ENCODE measurements at places on chromosomes 2 and 18.

DNA sequence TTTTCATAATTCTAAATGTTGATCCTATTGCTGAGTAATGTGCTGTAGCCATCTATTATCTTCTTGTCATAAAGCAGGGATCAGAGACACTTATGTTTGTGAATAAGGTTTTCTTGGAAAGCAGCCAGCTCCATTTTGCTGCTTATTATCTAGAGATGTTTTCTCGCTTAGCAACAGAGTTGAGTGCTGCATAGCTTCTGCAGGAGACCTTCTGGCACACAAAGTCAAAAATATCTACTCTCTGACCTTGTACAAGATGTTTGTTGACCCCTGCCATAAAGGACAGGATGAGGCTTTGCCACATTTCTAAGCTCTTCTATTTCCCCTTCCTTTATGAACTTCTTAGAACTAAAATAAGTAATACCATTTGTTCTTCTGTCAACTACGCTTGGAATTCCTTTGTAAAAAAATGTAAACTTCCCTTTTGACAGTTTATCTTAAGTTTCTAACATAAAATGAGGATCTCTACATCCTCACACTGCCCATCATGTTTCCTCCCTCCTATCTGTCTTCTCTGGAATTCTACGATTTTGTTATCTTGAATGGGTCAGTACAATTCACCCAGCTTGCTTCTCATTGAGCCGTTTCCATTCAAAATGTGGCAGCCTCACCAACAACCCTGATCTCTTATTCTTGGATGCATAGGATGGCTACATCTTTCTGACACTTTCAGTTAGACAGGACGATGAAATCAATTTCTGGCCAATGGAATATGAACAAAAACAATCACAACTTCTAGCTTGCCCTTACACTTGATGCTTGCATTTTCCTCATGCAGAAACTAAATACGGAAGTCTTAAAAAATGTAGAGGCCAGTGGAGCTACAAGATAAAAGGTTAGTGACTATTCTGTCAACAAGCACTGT, 1377.0 kb downstream of the SUCLG1 start:
- no peak for DNase-seq

DNA sequence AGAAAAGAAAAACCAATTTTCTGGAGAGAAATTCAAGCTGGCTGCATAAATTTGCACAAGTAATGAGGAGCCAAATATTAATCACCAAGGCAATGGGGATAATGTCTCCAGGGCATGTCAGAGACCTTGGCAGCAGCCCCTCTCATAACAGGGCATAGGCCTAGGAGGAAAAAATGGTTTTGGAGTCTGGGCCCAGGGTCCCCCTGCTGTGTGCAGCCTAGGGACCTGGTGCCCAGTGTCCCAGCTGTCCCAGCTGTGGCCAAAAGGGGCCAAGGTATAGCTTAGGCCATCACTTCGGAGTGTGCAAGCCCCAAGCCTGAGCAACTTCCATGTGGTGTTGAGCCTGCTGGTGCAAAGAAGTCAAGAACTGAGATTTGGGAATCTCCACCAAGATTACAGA, 57.1 kb downstream of the SCN7A start:
- DNase-seq: no peak

DNA sequence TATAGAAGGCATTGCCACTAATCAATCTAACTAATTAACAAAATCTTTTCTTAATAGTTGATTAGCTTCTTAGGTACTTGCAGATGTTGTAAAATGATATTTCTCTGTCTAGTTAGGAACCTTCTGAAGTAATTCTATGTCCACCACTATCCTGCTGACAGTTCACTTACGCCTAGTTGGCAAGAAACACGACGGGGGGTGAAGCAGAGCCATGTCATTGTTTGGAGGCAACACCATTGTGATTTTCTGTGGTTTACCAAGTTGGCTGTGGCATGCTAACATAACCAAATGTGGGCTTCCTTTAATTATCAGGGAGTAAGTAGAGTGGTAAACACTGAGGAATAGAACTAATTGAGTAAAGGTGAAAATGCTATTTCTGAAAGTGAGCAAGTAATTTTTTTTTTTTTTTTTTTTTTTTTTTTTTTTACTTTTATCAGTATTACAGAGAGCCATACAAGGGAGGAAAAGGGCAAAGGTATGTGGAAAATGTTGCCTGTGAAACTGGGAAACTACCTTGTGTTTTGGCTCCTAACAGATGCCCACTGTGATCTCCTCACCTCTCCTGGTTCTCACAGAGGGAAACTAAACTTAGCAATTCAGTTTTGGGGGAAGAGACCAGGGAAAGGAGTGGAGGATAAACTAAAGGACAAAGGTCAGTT, 126.8 kb downstream of the MEIS1 start:
- DNase-seq: no peak

DNA sequence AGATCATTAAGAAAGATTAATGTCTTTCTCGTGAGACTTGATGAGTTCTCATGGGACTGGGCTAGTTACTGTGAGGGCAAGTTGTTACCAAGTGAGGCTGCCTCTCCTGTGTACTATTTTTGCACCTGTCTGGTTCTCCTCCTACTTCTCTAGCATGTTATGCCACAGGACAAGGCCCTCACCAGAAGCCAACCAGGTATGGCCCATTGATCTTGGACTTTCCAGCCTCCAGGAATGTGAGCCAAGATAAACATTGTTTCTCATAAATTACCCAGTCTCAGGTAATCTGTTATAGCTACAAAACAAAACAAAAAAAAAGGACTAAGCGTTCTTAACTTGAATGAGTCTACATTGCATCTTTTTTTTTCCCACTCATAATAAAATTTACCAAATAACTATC, 184.1 kb downstream of the CDH7 start:
- no peak for DNase-seq

- no peak for DNase-seq
Measured at GRCh38 chr2:219327719-219328118, 4.8 kb downstream of the RESP18 start.

DNA sequence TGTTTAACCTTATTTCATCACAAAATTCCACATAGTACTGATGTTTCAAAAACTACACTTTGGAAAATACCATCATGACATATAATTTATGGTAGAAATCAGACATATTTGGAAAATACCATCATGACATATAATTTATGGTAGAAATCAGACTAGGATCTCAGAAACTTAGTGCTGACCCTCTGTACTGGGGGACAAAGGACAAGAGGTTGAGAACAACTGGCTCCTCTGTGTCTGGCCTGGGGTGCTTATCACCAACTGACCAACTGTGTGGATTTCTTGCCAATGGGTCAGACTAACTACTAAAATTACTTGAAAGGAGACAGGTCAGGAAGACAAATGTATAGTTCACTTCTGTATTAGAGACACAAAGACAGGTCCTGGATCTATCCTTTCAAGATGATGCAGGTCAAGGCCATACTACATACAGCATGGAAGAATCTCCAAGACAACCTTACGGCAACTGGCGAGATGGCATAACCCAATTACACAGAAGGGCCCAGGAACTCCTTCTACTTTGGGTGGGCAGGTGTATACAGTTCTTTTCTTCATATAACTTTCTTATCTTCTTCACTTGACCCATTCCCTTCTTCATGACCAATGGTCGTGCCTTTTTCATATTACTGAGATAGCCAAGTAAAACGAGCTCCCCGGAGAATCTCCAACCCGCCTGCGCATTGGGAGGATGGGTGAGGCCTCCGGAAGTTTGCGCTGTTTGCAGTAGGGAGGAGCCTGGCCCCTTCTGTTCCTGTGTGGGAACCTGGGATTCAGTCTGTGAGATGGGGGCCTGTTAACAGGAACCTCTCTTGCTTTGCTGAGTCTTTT, 290.5 kb downstream of the AGPS start:
- DNase-seq: no peak

DNA sequence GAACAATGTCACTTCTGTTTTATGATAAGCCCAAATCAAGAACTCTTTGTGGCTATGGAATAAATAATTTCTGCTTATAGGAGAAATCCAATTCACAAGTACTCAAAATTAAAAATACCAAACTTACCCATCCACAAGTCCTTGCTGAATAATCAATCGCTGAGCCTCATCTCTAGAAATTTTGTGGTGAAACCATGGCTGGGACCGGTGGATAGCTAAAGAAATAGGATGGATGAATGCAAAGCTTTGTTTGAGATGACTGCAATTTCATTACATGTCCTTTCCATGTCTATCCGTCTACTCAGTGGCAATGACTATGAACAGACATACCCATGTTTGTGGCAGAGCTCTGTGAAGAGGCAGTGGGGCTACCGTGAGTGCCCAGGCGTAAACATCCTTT, 124.4 kb downstream of the GRB14 start:
- DNase-seq: no peak

GRCh38 chr2:235139956-235140800, 188.4 kb downstream of the SH3BP4 start:
- no peak for DNase-seq

DNA sequence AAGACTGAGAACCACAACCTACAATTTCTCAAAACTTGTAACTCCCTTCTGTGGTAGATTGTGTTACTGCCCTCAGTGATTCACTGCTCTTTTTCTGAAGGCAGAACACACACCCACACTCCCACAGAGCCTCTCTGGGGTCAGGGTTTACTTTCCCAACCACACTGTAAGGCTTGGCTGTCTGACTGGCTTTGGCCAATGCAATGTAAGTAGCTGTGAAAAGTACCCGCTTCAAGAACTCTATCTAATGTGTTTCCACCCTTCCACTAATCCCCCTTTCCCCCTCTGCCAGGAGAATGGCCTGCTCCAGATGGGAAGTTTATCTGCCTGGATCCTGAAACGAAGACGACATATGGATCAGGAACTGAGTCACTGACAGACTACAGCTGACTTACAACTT, 222.7 kb downstream of the CDH2 start:
- DNase-seq: no peak

DNA sequence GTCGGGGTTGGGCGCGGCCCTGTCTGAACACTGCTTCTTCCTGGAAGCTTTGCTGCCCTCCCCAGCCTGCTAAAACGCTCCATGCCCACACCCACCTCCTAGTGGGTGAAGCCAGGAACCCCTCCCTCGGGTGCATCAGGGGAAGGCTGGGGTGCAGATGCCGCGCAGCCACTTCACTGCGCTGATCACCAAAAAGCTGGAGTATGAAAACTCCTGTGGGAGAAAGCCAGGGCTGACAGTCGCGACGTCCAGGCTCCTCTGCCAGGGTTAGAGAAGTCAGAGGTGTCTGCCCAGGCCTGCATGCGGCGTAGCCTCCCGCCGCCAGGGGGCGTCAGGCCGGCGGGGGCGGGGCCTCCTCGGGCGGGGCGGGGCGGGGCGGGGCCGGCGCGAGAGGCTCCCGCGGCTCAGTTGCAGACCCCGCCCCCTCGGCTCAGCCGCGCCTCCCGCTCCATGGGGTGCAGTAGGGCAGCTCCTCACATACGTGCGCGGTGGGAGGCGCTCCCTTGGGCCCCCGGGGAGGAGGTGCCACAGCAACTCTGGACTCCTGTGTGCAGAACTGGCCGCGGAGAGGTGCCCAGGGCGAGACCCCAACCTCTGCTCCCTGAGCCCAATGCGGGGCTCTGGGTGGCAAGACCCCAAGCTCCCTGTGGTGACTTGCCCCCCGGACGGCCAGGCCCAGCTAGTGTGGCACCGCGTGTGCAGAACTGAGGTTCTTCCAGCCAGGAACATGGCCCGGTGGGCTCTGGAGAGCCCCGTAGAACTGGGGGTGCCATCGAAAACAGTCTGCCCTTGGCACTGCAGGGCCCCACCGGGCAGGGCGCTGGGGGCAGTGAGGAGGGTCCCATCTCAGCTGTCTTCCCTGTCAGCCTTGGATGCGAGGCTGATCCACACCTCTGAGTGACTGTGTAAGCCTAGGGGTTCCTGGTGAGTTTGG, 1.8 kb upstream of the RNPEPL1 start:
- DNase-seq: peak; percentile 92

DNA sequence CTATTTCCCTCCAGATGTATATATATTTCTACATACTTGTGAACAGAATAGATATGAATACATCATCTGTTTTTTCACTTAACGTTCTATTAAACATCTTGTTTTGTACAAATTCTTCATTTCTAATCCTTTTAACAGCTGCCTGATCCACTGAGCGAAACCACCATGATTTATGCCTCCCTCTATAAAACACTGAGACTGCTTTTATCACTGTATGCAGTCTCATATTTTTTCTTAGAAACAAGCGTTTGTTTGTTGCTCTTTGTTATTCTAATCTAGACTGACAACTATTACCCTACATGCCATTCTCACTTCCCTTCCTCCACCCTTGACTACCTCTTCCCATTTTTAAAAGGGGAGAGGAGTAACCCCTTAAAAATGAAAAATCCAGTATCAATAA, 88.2 kb downstream of the DTNB start:
- DNase-seq: no peak

DNA sequence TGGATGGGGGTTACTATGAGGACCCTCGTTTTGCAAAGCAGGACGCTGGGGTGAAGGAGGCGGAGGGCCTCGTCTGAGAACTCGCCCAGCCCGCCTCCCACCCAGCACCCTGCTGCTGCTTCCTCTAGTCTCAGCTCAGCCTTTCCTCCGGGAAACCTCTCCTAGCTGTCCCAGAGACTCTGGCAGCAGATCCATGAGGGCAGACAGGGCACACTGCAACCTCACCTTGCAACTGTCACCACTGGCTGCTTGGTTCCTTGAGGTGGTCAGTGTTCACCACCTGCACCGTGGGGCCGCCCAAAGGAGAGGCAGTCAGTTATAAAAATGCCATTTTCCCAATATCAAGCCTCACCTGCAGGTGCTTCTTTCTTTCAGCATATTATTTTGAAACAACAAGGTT, 45.6 kb downstream of the PARD6G start:
- DNase-seq: no peak

DNA sequence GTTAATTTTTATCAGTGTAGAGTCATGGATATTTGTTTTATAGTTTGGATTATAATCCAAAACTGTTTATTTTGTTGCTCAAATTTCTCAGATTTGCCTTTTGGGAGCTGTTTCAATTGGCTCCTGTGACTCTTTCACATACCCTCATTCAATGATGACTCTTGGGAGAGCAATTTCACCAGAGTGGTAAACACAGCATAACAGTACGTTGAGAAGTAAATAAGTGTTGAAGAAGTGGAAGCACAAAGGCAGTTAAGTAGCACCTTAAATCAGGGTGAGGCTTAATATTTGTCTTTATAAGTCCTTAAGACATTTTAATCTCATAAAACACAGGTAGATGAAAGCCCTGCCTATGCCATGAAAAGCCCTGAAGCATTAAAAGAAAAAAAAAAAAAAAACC, 17.1 kb upstream of the SLC39A10 start:
- DNase-seq: no peak

GRCh38 chr2:241730671-241731293, 3.6 kb upstream of the D2HGDH start:
- DNase-seq: no peak

DNA sequence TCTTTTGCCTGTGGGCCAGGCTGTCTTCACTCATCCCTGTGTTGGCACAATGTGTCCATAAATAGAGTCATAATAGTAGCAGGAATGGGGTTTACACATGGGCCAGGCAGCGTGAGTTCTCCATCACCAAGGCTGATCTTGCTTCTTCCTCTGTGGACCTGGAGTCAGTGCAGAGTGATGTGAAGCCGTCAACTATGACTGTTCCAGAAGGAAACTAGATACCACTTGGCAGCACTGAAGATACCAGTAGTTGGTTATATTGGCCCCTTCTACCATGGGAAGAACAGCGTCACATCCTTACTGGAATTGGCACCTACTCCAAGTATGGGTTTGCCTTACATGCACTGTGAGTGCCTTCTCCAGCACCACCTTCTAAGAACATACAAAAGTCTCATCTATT, 30.2 kb downstream of the COPS8 start:
- DNase-seq: no peak

- no peak for DNase-seq
Measured at GRCh38 chr2:15205562-15205961, 355.6 kb downstream of the NBAS start.

- no peak for DNase-seq
Measured at GRCh38 chr2:175737722-175738361, 264.2 kb downstream of the LNPK start.

- no peak for DNase-seq
Measured at GRCh38 chr18:2112435-2113045, 458.8 kb downstream of the METTL4 start.

GRCh38 chr2:237581751-237582746, 8.5 kb downstream of the RAB17 start:
- peak; percentile 38 for DNase-seq

Data from stimulated activated CD4-positive, alpha-beta T cell treated with anti-CD3 and anti-CD28 coated beads, Interleukin-2, amount 100 ng/mL, for 48 hours (primary cell).